ENCODE measurements at places on chromosomes 5 and 9. TPM values are rescaled to one million over a fixed set of nuclear protein-coding genes. Genes with fewer than 3 reads are reported as not detected.

Gene CDH6
- 0.77 TPM for polyA plus RNA-seq

Gene ARID3C
- polyA plus RNA-seq, result not detected

Gene C5orf24
- polyA plus RNA-seq, result 26.5 TPM

Gene SLC6A19
- polyA plus RNA-seq, result 0.08 TPM

Gene S100Z
- not detected for polyA plus RNA-seq

Gene SMIM15
- polyA plus RNA-seq, result 7.0 TPM

GRCh38 chr9:95528908-95529502, 12.2 kb upstream of the PTCH1 start:
- DNase-seq, result no peak

- DNase-seq, result no peak
Observed at GRCh38 chr9:90095682-90096081, 490.9 kb downstream of the GADD45G start.

DNA sequence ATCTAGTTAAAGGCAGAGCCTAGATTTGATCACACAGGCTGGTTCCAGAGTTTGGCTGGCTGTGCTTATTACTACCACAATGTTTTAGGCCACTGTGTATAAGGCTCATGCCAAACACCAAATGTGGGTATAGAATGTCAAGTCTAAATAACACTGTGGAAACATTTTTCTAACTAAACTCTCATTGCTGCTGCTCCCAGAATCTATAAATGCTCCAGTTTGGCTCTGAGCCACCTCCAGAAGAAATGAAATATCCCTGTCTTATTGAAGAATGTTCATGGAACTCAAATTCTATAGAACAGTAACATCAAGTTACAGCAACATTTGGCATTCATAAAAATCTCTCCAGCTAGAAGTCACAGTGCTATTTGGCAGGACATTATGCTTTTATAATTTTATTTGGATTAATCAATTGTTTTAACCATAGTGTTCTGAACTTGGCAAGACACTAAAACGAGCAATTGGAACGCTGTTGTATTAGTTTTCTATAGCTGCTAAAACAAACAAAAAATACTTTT, 178.1 kb upstream of the COX7C start:
- DNase-seq, result no peak

DNA sequence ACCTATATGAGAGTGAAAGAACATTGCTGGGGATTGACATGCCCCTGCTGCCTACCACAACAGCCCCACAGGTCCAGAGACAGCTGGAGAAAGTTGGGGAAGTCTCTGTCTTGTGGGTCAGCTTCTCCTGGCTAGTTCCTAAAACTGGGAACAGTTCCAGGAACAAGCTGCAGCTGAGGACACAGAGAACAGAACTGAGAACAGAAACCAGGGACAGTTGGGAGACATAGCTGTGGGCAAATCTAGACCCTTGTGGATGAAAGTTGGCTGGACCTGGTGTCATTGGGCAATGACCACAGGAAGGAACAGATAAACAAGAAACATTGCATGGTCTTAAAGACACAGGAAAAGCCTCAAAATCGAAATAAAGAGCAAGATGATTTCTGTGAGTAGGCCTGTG, 58.3 kb upstream of the MOCS2 start:
- peak; percentile 73 for DNase-seq

DNA sequence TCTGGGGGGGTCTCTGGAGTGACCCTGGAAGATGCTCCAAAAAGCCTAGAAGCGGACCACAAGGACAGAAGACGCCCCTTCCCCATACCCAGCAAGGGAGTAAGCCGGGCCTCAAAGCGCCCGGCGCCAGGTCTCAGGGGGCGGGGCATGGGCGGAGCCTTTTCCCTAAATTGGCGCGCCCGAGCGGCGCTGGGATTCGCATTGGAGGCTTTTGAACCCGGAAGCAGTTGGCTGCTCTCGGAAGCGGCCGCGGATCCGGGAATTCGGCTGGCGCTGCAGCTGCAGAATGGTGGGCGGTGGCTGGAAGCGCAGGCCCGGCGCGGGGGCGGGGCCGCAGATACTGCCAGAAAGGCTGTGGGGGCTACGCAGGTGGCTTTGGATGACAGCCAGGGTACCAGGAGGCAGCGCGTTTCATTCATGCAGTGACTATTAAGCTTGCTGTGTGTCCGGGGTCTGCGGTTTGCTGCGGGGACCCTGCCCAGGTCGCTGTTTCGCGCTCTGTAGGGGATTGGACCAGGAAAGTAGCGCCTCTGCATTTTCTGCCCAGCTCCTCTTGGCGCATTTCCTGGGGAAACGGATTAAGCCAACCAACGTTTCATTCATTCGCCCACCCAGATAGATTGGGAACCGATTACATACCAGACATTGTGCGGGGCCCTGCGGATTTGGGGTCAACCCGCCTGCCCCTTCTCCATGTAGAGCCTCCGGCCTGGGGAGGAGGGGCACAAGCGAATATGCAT, 83.0 kb upstream of the FREM1 start:
- peak; percentile 85 for DNase-seq

DNA sequence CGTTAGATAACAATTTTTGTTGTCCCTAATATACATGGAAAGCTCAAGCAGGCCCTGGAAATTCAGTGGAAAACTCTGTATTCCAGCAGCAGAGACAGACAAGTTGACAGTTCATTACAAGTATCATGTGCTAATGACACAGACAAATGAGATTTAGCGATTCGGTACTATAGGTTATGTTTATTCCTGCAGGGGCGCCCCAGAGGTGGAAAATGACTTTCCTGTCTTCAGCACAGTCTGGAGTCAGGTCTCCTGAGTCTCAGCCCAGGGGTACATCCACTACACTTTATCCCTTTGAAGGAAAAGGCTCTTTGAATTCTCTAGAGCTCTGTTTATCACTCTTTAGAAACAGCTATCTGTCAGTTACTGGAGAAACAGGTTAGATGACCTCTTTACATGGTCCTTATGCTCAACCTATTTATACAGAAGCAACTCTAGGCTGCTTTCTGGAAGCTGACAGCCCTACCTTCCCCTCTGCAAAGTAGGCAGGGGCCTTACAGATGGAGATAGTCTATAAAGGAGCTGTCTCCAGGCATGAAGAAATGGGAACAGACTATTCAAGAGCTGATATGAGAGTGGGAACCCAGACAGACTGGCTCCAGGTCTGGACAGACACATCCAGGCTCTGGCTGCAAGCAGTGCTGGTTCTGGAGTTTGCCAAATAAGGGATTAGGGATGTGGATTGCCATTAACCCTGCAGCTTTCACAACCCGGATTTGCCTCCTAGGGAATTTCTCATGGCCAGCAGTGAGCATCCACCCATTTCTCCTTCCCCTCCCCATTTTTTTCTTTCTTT, 7.2 kb upstream of the SLC31A2 start:
- DNase-seq, result no peak

DNA sequence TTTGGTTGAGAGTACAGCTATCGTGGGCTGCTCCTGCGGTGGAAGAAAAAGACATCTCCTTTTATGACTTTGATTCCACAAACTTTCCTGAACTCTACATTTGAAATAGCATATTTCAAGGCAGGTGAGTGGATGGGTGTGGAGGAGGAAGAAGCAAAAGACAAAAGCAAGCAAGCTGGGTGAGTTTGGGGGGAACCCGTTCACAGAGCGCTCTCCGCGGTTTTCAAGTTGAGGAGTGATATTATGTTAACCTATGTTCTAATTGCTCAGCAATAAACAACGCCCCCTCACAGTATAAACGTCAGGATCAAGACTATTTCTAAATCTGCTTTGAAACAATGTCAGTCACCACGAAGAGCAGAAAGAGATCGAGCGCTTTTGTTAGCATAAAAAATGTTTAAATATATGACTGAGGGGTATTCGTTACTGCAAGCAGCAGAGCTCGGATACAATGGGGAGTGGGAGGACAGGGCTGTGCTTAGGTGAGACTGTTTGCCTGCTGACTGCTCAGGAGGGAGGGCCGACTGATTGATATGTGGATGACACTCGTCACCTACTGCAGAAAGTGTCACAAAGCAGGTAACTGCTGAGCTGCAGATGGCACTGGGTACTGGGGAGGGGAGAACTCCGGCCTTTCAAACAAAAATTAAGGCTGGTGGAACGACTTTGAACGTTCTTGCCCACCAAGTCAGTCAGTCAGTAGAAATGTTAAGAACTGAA, 236.5 kb downstream of the DRD1 start:
- DNase-seq, result no peak

DNA sequence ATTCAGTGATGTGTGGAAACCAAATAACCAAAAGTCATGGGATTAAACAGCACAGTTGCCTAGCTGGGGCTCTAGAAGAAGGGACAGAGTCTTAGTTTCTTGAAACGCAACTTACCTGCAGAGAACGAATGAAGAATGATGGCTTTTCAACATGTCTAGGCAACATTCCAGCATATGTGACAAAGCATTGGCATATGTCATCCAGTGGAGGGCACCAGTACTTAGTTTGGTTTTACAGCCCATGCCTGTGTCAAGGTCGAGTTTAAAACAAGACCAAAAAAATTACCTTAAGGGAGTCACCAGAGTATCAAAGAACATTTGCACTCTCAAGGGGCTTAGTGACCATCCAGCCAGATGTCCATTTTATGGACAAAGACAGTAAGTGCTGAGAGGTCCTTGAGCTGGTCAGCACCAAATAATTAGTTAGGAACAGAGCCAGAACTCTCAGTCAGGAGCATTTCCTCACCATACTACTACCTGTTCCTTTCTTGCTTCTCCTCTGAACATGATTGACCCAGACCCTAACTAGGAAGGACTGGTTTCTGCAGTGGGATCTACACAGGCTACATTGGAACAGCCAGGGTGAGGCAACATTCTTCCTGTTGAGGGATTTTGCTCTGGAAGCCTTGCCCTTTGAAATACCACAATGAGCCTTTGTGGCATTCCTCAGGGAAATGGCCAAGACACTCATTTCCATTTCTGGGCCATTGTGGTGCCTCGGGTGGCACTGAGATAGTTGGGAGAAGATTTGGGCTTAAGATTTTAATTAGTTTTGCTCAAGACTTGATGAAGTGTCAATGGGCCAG, 75.4 kb upstream of the ANKH start:
- DNase-seq, result no peak

DNA sequence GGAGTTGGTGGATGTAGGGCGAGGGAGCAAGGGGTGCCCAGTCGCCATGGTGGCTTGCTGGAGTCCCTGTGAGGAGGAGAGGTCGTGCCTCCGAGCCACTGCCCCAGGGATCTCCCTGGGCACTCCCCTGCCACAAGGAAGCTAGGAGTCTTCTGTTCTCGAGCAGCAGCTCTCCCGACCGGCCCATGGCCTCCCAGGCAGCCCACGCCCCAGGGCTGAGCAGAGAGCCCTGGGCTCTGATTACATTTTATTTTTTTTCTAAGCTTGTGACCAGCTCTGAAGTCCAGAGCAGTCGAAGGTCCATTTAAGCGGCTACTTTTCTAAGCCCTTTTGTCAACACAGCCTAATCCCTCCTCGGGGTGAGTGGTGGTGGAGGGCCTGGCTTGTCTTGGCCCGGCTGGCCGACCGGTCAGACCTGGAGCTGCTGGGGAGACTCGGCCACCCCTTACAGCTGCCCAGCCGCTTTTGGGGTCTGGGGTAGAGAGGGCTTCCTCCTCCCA, 2.1 kb downstream of the RXRA start:
- DNase-seq, result peak; percentile 54

- DNase-seq, result no peak
Observed at GRCh38 chr5:203246-203930, 12.1 kb downstream of the LRRC14B start.

DNA sequence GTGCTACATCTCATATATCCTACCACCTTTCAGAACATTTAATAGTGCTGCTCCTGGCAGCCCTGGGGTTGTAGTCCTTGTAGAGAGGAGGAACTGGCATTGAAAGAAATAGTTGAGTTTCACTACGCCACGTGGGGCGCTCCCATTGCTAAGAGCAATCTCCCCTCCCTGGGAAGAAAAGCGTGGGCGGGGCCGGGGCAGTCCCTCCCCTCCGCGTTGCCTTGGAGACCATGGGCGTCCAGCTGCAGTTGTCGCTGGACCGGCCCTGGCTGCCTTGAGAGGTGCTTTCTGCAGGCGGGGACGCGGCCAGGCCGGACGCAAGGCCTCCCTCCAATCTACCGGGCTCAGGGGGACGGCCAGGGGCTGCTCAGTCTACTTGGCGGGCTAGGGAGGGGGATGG, 368 bp upstream of the CCDC180 start:
- peak; percentile 90 for DNase-seq

GRCh38 chr9:89969881-89970639, 365.2 kb downstream of the GADD45G start:
- DNase-seq, result no peak

- no peak for DNase-seq
Observed at GRCh38 chr5:67903121-67903520, 312.4 kb upstream of the PIK3R1 start.

GRCh38 chr9:112750016-112750763, at the start of gene SNX30:
Gene SNX30 (plus strand): TSS chr9:112750760. CDS start chr9:112751002, 242 bp downstream.
- peak; percentile 91 for DNase-seq

- DNase-seq, result no peak
Observed at GRCh38 chr9:113598451-113598850, 134.9 kb downstream of the RGS3 start.

GRCh38 chr9:130265431-130266235, at the start of gene HMCN2:
Gene HMCN2 (plus strand): TSS chr9:130265760. CDS start chr9:130265879, 119 bp downstream.
- DNase-seq, result peak; percentile 86

DNA sequence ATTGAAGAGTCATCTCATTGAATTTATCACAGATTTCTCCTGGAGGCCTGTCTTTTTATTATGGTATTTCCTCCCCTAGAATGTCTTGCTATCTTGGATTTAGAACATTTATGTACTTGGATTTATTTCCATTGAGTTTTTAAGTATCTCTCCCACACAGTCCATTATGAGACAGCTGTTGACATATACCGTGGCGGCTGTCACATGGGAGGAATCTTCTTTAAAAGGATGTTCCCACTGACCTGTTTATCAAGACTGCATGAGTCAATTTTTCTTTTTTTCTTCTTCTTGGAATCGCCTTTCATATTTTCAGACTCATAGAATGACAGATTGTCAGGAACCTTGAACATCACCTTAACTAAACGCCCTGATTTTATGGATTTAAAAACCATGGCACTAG, 2.9 kb upstream of the CAVIN4 start:
- no peak for DNase-seq

DNA sequence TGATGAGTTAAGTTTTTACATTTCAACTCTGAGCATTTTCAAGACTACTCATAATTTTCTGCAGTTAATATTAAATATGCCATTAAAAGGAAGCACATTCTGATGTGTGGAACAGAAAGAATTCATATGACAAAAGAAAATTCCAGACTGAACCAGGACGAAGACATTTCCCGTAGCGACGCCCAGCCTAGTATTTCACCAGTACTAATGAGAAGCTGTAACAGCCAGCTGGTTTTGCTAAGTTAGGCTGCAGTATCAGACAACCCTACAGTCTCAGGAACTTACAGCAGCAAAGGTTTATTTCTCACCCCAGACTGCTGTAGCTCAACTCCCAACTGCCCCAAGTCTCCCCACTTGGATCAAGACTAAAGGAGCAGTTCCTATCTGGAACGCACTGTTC, 91.6 kb downstream of the TMEM174 start:
- DNase-seq, result no peak

DNA sequence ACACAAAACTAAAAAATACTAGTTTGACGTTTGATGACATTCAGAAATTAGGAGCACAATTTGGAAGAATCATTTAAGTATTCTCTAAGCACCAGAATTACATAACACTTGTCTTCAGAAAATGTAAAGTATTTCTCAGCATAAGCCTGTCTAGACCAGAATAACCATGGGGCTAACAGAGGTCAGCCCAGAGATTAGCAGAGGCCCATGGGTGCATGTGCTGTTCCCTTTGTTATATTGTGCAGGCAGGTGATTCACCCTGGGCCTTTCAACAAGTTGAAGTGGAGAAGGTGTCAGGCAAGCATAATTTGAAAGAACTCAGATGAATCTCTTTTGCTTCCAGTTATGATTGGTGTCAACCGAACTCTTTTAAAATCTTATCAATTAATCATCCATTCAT, 227.9 kb downstream of the LURAP1L start:
- DNase-seq, result no peak

All from psoas muscle (tissue), 8 donors.